Neural progenitor cell (in vitro differentiated cells): ENCODE measurements at places on chromosomes 6 and 20.

DNA sequence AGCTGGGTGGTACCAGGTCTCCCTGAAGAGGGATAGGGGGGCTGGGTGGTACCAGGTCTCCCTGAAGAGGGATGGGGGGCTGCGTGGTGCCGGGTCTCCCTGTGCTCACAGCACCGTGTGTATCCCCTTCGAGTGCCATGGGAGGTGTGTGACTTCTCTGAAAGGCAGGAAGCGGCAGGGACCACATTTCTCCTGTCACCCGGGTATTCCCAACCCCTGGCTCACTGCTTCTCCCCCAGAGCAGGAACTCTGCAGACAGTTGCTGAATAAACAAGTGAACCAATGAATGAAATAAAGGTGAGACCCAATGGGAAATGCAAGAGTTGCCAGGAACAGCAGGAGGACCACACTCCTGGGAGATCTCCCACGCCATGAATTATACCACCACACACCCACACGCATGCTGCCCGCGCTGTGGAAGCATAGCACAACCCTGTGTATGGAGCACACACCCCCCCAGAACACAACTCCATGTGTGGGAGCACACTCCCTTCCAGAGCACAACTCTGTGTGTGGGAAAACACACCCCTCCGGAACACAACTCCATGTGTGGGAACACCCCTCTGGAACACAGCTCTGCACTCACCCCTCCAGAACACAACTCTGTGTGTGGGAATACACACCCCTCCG is 50.7 kb downstream of the RNASET2 start:
- DNase-seq = no peak

DNA sequence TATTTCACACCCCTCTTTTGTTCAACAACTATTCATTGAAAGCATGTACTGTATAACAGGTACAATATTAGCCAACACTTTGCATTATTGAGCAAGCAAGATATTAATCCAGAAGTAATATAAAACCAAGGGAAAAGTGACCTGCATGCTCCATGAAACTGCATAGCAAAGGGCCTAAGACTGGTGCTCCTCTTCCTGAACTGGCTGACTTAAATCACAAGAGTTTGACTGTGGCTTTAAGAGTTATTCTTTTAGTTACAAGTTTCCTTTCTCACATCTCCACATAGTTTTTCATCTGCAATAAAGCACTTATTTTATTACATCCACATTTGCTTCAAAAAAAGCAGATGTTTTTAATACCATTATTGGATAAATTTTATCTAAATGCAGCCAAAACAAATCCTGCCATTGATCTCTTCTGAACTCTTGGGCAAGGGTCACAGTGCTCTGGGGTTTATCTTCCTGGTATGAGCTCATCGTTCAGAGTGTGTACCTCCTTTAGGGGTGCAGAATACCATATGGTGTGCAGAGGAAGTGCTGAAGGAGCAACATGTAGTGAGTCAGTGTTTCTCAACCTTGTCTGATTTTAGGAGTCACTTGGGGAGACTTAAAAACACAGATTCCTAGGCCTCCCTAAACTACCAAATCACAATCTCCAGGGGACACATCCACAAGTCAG is 1225.9 kb upstream of the MAP3K7 start:
- no peak for DNase-seq

- DNase-seq = no peak
Measured at GRCh38 chr6:163296835-163297519, 117.5 kb upstream of the QKI start.

DNA sequence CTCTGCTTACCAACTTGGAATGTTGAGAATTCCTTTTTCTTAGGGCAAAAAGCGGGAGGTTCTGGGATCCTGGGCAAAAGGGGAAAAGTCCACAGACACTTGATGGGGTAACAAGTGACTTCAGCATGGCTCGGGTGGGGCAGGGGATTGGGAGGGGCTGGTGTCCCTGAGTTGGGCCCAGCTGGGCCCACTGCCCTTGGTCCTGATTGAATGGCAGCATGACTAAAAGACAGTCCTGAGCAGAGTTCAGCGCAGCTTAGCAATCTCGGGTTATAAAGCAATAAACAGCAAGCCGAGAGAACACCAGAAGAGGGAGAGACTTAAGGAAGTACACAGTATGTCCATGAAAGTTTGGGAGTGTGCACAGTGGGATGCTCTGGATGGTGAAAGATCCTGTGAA is 5.6 kb downstream of the PPP2R5D start:
- no peak for DNase-seq

DNA sequence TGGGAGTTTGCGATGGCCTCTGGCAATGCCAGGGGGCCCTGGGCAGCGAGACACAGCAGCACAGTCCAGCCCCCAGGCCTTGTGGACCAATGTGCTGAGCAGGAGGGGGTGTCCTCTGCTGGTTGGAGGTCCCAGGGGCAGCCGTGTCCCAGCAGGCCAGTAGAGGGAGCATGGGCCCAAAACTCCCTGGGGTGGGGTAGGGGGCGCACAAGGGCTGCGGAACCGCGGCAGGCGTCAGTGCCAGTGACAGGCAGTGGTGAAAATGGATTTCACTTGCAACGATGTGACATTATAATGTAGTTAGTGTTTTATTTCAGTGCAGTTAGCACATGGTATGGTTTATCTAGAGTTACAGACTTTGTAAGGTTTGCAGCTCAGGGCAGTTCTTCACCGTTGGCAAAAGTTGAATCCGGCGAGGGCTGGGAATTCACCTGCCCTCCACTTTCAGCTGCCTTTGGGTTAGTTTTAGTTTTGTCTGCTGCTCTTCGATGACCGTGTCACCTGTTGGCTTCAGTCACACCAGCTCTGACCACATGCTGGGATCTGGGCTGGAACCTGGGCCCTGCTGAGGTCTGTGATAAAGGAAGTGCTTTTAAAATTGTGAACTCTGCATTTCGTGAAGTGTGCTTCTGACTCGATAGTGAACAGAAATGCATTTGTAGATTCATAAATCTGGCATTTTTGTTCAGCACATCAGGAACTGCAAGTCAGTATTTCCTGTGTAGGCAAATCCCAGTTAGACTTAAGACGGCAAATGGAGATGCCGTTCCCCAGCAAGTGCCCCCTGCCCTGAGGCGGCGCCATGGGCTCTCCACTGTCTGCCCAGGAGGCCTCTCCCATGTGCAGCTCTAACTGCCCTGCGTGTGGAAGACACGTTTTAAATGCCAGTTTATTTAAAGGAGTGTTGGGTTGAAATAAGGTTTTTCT is 46.8 kb downstream of the PYGB start:
- DNase-seq = peak; percentile 85

GRCh38 chr6:31681135-31681671 is 336 bp upstream of the LY6G5C start:
- DNase-seq = peak; percentile 67

DNA sequence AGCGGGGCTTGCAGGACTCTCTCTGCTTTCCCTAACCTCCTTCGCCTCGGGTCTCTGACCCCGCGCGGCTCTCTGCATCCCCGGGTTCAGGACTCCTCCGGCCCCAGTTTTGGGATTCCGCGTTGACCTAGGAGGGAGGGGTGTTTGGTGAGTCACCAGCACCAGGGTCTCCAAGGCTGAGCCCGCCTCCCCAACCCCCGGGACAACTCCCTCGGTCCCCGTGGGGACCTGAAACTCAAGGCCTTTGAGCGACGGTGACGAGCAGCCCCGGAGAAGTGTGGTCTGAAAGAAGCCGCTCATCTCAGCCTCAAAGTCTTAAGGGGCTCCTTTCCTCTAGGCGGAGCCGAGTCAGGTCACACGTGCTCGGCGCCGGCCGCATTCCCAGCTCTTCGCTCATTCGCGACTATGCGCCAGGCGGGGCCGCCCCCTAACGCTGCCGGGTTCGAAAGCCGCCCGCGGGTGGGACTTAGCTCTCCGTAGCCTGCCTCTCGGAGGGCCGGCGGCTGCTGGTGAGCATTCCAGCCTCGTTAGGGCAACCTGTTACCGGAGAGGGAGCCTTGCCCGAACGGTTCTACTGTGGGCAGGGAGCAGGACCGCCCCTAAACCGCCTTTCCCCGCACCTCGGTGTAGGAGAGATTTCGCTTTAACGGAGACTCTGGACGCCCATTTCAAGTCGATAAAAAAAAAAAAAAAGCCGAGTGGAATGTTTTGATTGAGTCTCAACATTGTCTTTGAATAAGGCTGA is 3.0 kb upstream of the PRDM13 start:
- DNase-seq = peak; percentile 94

DNA sequence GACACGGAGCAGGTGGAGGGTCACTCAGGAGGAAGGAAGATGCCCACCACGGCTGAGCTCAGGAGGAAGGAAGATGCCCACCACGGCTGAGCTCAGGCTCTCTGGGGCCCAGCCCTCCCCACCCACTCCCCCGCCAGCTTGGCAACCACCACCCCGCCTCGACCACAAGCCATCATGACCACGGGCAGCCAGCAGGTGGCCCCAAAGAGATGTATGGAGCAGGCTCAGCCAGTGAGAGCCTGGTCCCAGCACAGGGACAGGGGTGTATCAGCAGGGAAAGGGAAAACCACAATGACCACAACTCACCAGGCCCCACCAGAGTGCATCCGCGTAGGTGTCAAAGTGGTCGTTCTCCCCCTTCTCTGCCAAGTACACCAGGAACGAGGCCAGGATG is 30.4 kb downstream of the KCNQ2 start:
- peak; percentile 54 for DNase-seq
